ENCODE measurements at places on chromosomes 2 and 18.

GRCh38 chr2:176187899-176188773, at the start of gene HOXD1:
TSS of gene HOXD1 (plus strand) at chr2:176188668. CDS start at chr2:176188802, 134 bp downstream.
- DNase-seq, result peak; percentile 32

DNA sequence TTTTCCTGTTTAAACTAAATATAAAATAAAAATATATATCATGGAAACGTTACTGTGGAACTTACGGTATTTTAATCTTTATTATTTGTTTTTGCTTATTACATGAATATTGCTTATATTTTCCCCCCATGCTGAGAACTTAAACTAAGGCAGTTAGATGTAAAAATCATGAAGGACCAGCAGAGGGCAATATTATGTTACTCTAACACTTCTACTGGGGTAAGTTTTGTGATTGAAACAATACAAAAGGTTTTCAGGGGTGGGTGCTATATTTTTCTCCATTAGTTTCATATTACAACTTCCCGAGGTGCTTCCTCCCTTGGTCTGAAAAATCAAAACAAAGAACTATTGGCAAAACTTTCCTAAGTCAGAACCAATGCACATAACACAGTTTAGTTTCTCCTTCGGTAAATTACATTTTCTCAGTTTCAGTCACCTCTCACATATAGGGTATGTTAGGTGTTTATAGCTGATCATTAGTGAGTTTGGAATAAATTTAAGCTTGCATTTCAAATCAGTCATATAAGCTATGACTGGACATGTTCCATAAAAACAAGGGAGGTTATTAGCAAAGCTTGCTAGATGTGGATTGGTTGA, 54.8 kb downstream of the ZNF407 start:
- peak; percentile 23 for DNase-seq

- DNase-seq, result no peak
These were observed 184.6 kb downstream of the ETAA1 start for GRCh38 chr2:67581751-67582150.

DNA sequence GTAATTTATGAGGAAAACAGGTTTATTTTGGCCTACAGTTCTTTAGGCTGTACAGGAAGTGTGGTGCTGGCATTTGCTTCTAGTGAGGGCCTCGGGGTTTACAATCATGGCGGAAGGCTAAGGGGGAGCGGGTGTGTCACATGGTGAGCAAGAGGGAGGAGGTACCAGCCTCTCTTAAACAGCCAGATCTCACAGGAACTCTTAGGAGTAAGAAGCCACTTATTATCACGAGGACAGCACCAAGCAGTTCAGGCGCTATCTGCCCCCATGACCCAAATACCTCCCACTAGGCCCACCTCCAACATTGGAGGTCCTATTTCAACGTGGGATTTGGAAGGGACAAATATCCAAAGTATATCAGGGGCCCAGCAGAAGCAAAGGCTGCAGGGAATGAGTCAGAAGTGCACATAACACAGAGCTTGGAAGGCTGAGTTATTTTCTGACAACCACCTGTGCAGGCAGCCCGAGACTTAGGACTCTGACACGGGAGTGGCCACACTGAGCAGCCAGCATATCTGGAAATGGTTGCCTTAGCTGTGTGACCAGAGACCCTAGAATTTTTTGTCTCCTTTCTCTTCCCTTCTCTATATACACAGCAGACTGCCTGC, 170.9 kb downstream of the PRPF40A start:
- no peak for DNase-seq

- DNase-seq, result no peak
These were observed 48.0 kb downstream of the TRABD2A start for GRCh38 chr2:84832772-84833461.

DNA sequence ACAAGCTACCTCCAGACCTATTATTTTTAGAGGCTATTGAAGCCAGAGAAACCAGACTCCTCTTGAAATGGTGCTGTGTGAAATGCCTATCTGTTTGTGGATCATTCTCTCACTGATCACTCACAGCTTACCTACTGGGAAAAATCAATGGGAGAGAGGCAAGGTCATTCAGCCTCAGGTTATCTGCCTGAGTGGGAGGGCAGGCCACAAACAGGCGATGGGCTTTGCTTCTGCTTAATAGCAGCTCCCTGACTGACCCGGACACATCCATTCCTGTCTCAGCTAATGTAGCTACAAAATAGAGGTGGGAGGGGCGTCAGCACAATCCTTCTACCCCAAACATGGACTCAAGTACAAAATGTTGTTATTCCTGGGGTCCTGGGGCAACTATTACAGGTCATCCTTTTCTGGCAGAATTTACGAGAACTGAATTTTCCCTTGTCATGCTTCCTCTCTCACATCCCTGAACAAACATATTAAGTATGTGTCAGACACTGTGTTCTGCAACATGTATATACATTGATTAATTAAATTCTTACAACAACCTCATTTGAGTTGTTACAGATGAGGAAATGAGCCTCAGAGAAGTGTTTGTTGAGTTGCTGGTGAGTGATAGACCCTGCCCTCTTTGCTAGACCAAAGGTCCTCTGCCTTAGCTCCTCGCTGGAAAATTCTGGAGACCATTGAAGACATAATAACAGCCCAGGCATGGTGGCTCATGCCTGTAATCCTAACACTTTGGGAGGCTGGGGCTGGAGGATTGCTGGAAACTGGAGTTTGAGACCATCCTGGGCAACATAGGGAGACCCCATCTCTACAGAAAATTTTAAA, 60.5 kb downstream of the CDK15 start:
- DNase-seq, result no peak

All from NCI-H1092 (cell line).